Urothelium cell line (cell line): ENCODE measurements at places on chromosomes 4 and X.

DNA sequence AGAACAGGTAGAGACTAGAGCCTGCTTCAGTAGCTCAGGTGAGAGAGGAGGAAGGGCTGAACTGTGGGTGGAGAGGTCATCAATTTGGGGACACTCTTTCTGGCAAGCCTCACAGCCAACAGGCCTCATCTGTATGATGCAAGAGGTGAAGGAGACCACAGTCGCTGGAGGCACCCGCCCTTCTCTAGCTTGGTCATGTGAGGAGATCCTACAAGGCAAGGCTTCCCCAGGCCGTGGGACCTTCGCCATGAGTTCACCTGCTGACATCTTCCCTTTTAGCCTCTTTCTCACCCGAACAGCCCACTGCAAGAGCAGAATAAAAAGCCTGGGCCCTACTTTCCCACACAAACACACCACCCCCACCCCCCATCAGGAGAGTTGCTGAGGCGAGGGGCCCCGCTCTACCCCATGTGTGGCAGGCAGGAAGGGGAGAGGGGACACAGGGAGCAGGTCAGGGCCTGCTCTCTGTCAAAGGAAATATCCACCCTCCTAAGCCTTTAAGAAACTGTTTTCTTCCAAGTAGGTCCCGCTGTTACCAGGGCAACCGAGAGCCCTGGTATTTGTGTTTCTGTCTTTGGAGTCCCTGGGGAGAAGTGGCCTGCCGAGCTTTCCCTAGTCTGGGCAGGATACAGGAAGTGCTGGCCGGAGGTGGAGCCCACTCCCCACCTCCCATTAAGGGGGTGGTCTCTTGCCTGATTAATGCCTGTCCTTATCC, 8.1 kb downstream of the RTL5 start:
- peak; percentile 37 for DNase-seq

- peak; percentile 33 for DNase-seq
These were observed 98.5 kb upstream of the KLF3 start for GRCh38 chr4:38565271-38566199.

DNA sequence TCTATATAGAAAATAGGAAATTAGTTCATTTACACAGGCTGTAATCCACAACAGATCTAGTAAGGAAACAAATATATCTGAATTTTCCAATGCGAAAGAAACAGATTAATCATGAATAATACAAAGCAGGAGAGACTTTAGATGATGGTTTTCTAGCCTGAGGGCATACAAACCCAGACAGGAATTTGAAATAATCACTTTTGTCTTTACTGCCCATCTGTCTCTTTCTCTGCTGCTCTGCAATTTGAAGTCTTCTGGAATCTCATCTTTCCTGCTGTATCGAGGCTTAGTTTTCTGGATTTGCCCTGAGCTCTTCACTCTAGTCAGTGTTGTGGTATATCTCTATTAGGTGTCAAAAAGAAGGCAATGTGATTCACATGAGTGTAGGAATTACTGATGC, 711.8 kb upstream of the FAM241A start:
- no peak for DNase-seq

DNA sequence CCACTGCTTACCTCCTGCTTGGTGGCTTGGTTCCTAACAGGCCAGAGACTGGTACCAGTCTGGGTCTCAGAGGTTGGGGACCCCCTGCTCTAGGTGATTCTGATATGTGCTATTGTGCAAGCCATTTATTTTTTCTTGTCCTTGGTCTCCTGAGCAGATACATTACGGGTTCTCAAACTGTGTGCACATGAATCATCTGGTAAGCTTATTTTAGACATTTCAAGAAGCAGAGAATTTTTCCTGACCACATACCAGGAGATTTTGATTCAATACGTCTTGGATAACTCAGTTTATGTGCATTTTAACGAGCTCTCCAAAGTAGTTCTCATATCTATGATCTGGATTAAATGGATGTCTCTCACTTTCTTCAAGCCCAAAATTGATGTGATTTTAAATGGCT, 77.2 kb downstream of the FHIP1A start:
- DNase-seq, result peak; percentile 18

DNA sequence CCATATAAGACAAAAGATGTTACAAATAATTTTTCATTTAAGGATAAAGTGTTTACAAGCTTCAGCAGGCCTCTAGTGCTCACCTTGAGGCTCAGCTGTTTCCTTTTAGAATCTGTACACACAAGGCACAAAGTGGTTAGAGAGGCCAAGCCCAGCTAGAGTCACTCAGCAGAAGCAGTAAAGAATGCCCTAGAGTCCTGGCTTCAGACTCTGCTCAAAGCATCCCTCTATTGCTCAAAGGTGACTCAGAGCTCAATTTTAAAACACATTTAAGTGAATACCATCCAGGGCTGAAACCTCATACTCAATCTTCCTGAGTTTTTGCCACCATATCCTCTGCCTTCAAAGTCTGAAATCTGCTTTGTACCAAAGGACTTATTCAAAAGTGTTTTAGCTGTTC, 22.6 kb upstream of the PHF8 start:
- no peak for DNase-seq

DNA sequence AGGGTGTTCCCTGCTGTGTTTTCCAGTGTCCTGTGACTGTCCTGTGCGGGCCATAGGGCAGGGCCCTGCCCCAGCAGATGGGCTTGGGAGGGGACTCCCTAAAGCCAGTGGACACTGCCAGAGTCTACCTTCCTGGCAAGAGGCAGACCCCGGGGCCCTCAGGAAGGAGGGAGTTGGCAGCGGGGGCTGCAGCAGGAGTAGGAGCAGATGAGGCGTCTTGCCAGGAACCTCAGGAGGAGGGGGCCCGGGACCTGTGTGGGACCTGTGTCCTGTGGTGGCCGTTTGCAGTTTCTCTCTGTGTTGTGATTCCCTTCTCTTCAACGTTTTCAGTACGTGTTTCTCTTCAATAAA, 3.8 kb downstream of the PNMA3 start:
- DNase-seq, result no peak

DNA sequence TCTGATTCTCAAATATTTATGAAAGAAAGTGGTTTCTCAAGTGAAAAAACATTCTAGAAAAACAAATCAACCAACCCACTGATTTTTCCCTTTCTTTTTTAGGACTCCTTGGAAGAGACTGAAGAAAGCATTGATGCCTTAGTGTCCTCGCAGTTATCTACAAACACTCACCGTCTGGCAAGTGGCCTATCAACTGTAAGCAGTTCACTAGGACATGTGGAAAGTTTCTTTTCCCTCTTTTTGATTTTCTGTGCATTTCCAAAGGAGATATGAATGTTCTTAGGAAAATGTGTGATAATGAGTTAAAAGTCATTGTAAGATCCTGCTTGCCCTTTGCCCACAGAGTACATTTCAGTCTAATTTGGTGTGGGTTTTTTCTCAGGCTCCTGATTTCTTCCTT, 95.9 kb downstream of the SYTL5 start:
- DNase-seq, result no peak

DNA sequence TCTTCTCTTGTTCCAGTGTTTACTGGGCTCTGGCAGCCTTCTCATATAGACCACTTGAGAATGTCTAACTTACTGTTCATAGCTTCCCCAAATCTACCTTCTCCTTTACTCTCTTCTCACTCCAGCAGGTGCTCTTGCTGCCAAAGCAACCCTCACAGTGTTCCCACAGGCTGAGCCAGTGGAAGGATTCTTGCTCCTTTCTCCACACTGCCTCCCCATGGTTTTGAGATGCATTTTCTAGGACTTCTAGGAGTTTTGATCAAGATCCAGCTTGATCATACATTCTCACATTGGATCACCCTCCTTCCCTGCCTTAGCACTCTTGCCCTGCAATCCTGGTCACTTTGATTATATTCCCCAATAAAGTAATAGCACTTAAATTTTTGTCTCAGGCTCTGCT, 230.8 kb downstream of the TMEM47 start:
- no peak for DNase-seq

GRCh38 chr4:39660045-39660444, 21.4 kb upstream of the SMIM14 start:
- no peak for DNase-seq

DNA sequence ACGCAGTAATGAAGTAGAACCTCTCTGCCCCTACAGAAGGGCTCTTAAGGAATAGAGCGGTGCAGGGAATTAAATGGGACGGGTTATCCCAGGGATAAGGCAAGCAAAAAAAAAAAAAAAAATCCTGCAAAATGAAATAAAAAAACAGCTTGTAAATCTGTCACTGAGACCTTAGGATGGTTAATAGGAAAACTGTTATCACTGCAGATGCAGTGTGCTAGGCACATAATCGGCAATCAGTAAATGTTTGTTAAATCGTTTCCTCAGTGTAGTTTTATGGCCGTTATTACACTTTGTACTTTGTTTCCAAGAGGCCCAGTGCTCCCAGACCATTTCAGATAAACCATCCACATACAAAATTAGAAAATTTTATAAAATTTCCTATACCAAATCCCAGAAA, 1.0 kb downstream of the HNRNPH2 start:
- DNase-seq, result no peak

GRCh38 chr4:7938609-7939376, 868 bp downstream of the AFAP1 start:
- peak; percentile 42 for DNase-seq

- no peak for DNase-seq
These were observed 86.6 kb upstream of the DKK2 start for GRCh38 chr4:107122736-107123135.

DNA sequence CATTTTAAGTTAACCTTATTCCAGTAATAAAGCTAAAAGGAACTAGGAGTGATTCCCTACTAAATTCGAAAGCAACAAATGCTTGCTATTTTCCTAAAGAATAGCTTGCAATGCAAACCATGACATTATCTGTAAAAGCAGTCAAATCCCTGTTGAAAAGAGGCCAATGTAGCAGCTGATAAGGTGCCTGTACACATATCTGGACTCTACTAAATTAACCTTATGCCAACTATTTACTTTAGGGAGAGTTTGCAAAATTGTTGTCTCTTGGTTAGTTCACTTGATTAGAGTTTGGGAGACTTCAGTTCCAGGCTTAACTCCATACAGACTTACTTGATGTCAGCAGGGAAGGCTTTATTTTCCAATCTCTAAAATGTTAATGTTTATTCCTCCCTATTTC, 6.0 kb downstream of the IL13RA2 start:
- DNase-seq, result no peak

GRCh38 chr4:26471890-26472289, 18.4 kb downstream of the CCKAR start:
- no peak for DNase-seq

DNA sequence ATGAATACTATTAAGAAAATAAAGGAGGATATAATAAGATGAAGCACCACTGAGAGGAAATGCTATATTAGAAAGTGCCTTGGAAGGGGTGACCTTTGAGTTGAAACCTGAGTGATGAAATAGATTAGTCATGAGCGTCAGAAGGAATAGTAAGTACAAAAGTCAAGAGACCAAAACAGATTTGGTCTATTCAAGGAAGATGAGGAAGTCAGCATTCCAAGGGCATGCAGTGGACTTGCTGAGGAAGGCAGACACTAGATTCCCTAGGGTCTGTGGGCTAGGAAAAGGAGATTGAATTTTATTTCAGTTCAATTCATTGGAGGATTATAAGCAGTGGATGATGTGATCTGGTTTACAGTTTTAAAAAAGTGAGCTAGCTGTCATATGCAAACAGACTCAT, 73.0 kb upstream of the WDFY3 start:
- DNase-seq, result no peak

GRCh38 chrX:77638397-77638796, 147.6 kb downstream of the ATRX start:
- DNase-seq, result no peak

DNA sequence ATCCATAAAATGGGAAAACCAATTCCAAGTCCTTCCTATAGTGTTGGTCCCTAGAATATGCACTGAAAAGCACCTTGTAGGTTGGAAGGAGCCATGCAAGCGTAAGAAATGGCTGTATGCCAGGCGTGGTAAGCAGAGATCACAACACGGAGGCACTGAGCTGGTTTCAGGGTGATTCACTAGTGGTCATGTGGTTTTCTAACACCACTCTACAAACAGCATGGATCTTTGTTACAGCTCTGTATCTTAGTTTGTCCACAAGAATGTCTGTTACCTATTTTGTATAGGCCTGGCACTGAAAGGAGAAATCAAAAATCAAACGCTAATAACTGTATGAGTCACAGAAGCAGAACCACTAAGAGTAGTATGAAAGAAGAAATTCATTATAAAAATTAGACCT, 71.9 kb downstream of the MAGEB17 start:
- peak; percentile 53 for DNase-seq

- DNase-seq, result no peak
These were observed 6.3 kb upstream of the HAUS3 start for GRCh38 chr4:2248044-2248780.

DNA sequence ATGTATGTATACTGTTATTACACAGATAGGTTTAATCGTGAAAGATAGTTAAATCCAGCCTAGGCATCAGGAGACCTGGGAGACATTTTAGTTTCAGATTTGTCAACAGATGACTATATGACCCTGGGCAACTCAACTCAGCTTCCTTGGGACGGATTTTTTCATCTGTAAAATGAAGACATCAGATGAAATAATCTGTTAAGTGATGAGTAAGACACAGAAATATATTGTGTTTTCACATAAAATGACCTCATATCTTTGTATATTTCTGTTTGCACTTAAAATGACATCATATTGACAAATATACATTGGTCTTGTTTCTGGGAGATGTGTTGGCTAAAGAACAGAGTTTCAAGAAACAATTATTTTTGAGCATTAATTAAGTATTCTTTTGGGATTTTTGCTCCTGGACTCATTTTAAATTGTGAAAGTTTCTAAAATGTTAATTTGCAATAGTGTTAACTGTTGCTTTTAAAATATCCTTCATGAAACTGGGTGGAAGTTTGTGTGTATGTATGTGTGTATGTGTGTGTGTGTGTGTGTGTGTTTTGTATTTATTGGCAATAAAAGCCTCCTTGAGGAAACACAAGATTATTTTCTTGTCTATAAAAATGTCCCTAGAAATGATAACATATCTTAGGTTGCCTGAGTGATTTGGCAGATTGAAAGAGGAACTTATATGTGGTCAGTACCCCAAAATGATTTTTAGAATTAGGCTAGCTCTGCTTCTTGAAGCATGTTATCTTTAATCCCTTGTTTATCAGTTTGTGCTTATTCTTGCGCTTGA, 29.1 kb upstream of the MMAA start:
- DNase-seq, result no peak
